ENCODE measurements at places on chromosomes 7 and 10.

- DNase-seq = no peak
Observed at GRCh38 chr7:77537136-77537777, at the start of gene PTPN12. Gene PTPN12 (plus strand): TSS chr7:77537295. CDS start chr7:77537547, 252 bp downstream.

- DNase-seq = no peak
Observed at GRCh38 chr7:116512520-116513188, 12.2 kb upstream of the CAV1 start.

GRCh38 chr10:95745501-95745900 is 10.5 kb upstream of the ENTPD1 start:
- no peak for DNase-seq

DNA sequence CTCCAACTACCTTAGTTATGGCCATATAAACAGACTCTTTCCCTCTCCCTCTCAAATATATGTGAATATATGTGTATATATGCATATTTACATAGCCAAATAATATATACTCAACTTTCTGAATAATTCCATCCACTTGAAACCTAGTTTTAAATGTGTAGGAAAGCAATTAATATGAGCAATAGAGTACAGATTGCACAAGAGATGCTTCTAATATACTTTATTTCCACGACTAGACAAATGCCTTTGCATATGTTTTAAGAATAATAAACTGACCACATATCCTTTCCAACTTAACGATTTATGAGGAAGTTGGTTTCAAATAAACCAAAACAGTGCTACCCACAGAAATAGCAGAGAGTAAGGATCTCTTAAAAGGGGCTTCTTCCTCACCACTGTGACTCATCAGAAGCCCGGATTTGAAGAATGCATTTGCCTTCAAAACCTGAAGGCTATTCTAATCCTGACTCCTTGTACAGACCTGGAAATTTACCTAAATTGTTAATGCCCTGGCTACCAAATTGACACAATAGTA is 266.3 kb downstream of the AHR start:
- DNase-seq = no peak

DNA sequence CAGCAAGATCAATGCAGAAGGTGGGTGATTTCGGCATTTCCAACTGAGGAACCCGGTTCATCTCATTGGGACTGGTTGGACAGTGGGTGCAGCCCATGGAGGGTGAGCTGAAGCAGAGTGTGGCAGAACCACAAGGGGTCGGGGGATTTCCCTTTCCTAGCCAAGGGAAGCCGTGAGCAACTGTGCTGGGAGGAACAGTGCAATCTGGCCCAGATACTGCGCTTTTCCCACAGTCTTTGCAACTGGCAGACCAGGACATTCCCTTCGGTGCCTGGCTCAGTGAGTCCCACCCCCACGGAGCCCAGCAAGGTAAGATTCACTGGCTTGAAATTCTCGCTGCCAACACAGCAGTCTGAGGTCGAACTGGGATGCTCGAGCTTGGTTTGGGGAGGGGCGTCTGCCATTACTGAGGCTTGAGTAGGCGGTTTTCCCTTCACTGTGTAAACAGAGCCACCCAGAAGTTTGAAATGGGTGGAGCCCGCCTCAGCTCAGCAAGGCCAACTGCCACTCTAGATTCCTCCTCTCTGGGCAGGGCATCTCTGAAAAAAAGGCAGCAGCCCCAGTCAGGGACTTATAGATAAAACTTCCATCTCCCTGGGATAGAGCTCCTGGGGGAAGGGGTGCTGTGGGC is 58.6 kb upstream of the SLC26A5 start:
- DNase-seq = no peak

- no peak for DNase-seq
Observed at GRCh38 chr7:120837599-120837998, 20.3 kb downstream of the TSPAN12 start.

- no peak for DNase-seq
Observed at GRCh38 chr7:157496416-157497275, 159.8 kb downstream of the DNAJB6 start.

- DNase-seq = no peak
Observed at GRCh38 chr7:108609643-108610042, 40.0 kb downstream of the DNAJB9 start.
